ENCODE measurements at places on chromosomes 2 and 18.

DNA sequence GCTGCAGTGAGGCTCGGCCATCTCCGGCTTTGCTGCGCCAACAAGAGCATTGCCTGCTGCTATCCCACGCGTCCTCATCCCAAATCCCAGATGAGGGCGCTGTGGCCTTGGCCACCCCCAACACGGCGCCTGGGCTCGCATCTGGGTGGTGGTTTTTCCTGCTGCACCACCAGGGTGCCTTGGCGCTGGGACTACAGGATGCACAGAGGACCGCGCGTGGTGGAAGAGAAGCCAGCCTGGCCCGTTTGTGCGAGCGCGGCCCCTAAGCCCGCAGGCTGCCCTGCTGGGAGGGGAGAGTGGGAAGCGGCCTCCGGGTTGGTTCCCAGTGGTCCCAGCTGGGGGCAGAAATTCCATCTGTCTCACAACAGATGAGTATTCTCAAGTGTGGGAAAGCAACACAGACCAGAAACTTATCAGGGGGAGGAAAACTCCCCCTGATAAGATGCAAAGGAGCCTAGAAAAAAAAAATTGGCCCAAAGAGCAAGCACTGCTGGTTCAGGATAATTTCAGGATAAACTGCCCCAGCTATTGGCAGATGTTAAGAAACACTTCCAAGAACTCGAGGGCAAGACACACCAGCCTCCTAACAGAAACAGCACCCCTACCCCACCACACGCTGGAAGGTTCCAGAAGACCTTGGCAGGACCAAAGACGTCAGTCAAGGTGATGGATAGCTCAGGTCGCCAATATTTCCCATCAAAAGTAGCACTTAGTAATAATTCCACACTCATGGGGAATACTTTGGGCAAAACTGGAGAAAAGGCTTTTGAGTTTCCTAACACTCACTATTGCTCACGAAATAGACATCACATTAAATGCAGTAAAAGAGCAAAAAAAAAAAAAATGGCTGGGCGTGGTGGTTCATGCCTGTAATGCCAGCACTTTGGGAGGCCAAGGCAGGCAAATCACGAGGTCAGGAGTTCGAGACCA is 152.1 kb downstream of the PXDN start:
- peak; percentile 75 for DNase-seq

GRCh38 chr2:19349911-19350677 is 8.3 kb downstream of the OSR1 start:
- DNase-seq, result no peak

DNA sequence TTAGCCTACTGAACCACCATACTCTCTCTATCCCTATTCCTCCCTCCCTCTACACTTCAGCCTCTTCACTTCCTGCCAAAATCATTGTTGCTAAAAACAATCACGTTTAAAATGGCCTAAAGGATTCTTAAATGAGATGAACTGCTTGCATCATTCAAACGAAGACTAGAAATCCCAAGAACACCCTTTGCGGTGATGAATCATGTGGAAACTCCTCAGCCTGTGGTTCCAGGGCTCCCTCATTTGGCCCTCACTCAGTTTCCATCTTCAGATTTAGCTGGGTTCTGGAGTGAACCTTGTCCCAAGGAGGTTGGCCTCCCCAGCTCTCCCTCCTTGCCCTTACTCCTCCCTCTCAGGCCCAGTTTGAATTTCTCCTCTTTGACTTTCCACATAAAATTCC is 125.6 kb upstream of the CDC42EP3 start:
- DNase-seq, result peak; percentile 83

DNA sequence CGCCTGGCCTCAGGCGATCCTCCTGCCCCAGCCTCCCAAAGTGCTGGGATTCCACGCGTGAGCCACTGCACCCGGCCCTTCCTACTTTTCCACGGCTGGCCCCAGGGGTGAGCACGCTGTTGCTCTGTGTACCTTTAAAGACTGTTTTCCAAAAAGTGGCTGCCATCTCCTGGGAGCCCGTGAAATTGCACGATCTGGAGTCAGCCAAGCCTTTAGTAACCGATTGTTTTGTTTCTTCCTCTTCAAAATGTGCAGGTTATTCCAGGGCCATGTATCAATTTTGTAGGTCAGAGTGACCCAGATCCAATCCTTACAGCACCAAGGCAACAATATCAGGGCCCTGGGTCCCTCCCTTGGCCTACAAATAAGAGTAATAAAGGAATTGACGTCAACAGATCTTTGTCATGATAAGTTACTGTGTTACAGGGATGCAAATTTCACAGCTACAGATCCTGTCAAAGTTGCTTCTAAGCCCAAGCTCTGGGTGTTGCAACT is 135.6 kb upstream of the ZNF236 start:
- DNase-seq, result peak; percentile 61

Measured in fibroblast of upper back skin (primary cell).